ENCODE measurements at places on chromosomes 5 and 9.

DNA sequence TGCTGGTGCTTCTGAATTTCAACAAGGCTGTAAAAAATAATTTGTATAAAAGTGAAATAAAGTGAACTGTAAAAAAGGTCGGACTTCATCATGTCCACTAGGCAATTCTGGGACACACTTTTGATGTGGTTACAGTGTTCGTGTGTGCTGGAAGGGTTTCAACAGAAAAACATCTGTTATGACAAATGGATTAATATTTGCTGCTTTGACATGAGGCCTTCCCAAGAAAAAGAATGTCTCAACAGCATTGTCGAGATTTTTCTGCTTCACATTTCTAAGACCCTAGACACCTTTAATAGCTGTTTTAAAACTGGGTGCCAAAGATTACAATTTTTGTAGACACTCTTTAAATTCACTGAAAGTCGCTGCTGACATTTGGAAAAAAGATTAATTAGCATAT lies 216.6 kb downstream of the SLC12A2 start:
- no peak for DNase-seq

DNA sequence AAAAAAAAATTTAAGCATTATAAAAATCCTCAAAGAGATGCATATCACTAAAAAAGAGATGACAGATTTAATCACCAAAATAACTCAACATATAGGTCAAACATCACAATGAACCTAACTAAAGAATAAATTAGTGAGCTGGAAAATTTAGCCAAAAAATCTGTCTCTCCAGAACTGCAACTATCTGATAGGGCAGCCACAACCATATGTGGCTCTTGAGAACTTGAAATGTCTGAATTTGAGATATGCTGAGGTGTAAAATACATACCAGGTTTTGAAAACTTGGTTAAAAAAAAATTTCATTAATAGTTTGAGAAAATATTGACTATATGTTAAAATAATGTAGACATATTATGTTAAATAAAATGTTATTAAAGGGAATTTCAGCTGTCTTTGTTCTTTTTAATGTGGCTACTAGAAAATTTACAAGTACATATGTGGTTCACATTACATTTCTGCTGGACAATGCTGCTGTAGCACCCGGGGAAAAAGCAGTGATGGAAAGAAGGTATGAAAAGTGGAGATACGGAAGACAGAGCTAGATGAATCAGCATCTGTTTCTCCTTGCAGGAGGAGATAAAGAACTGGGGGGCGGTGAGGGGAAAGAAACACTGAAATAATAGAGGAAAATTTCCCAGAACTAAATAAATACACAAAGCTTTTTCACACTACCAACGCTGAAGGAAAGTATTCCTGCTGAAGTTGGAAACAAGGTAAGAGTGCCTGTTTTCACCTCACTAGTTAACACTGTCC lies 66.1 kb downstream of the DCP2 start:
- no peak for DNase-seq

- DNase-seq = no peak
Observed at GRCh38 chr5:56575821-56576220, 239.5 kb upstream of the MAP3K1 start.

DNA sequence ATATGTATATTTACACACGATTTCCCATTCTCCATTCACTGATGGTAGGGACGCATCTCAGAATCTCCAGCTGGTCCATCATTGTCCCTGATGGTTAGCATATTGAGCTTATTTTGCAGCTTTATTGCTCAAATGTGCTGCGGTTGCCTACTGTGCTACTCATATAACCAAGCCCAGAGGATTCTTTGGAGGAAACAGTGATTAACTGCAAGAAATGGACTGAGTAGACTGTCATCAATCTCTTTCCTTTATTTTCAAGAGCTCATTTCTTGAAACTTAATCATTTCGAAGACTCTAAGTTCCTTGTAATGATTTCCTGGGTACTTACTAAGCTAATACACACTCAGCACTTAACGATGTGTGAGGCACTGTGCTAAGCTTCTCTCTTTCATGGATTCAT lies 119.0 kb downstream of the MAT2B start:
- DNase-seq = no peak

GRCh38 chr9:72362680-72363139 lies 2.3 kb downstream of the ZFAND5 start:
- DNase-seq = peak; percentile 97

GRCh38 chr9:114317665-114318357 lies 5.1 kb upstream of the ORM1 start:
- no peak for DNase-seq

GRCh38 chr9:104858271-104858670 lies 69.7 kb downstream of the ABCA1 start:
- DNase-seq = no peak

DNA sequence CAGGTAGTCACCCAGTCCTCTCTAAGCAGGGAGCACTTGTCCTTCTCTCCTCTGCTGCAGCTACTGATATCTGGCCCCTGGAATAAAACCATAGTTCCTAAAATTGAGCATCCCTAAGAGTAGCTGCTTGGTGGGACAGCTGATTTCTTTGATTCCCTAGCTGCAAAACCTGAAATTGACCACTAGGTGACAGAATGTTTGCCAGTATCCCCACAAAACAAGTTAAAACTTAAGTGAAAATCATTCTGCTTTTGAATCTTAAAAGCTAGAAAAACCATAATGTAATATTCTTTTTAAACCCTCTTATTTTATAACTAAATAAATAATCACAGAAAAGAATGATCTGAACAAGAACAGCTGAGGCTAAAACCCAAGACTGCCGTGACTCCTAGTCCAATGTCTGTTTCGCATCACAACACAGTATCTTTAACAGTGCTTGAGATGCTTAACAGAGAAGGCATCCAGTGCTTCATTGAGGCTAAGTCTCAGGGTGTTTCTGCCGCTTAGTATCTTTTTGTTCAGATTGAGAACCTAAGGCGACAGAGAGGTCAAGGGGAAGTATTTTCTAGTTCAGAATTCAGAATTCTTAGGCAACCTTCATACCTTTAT lies 24.4 kb upstream of the TAL2 start:
- no peak for DNase-seq

- DNase-seq = no peak
Observed at GRCh38 chr9:126456441-126457174, 130.0 kb downstream of the MVB12B start.

- no peak for DNase-seq
Observed at GRCh38 chr5:179610109-179610902, 13.2 kb downstream of the HNRNPH1 start.

GRCh38 chr9:6667633-6668280 lies 22.2 kb upstream of the GLDC start:
- no peak for DNase-seq

DNA sequence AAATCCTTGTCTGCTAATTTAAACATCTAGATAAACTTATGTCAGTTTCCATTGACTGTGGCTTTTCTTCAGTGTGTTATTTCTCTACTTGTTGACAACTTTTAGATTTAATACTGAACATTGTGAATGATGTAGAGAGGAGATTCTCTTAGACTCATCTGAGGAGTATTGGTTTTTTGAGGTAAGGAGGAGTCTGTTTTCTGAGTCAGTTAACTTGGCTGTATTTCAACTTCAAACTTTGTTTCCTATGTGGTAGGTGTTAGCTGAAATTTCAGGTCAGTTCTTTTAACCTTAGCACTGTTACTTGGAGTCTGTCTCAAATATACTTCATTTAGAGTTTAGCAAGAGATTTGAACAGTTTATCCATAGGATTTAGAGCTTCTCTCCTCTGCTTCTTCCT lies 67.9 kb downstream of the XRCC4 start:
- no peak for DNase-seq

DNA sequence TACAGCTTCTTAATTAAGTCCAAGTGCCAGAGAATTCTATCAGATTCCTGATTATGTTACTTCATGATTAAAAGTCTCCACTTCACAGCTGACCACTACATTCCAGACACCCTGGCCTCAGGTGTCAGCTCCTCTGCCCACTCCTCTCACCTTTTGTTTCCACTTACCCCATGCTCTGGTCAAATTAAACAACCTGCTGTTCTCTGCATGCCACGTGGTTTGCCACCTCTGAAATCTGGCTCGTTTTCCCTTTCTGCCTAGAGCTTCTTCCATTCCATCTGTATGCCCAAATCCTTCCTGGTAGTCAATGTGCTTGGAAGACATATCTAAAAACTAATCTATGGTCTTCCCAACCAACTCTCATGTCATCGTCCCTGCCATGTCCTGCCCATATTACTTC lies 158.6 kb downstream of the ICE1 start:
- DNase-seq = no peak

DNA sequence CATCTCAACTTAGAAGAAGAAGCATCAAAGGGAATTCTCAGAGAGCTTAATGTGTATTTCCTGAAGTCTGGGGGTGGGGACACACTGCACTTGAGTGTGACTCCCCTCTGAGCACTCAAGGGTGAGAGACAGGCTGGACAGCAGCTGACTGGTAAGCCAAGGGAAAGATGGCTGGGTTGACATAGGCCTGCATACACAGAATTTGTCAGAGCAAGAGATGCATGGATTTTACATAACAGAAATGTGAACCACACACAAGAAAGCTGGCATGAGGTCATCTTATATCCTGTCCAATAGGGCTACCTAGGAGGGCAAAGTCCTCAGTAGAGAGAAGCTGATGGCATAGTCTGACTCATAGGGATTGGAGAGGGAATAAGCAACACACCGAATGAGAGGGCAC lies 114.3 kb upstream of the EPB41L4A start:
- DNase-seq = no peak

DNA sequence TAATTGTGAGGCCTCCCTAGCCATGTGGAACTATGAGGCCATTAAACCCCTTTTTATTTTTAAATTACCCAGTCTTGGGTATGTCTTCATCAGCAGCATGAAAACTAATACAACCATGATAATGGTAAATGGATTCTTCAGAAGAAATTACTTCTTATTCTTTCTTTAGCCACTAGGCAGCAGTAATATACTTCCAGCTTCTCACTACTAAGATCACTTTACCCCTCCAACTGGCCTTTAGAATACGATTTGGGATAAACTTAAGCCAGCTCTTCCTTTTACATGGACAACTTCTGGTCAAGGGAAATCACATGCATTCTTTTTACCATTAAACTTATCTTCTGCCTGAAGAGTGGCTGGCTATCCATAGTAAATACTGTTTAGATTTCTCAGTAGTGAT lies 355.4 kb downstream of the MAN2A1 start:
- no peak for DNase-seq

- DNase-seq = no peak
Observed at GRCh38 chr5:96902876-96903275, 26.6 kb downstream of the ERAP2 start.

DNA sequence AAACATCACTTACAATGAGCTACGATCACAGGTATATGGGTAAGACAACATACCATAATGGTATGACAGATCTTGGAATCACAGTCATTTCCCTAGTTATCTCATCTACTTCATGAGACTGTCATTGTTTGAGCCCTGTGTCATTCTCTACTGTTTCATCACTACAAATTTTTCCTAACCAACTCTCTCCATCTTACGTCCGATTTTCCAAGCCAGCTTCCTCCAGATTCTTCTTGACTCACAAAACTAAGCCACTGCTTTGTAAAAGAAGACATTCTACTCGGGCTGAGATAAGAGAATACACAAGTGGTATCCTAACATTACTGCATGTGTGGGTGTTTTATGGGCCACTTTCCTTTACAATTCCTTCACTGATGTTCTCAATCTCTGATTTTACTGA lies 49.6 kb downstream of the SERINC5 start:
- DNase-seq = no peak

GRCh38 chr9:125914411-125914810 lies 167.2 kb downstream of the PBX3 start:
- DNase-seq = no peak
